ENCODE measurements at places on chromosomes 3 and 15.

DNA sequence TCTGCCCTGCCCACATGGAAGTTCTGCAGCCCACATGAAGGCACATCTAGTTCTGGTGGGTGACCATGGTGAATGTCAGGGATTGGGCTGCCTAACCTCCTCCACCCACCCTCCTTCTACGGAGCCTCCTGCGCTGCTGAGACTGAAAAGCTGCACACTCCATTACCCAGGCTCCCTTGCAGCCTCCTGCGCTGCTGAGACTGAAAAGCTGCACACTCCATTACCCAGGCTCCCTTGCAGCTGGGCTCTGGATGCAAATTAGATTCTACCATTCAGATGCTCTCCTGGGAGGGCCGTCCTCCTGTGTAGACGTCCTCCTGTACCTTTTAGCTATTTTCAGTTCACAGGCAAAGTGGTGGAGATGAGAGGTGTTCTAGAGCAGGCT is 32.1 kb downstream of the POMGNT2 start:
- DNase-seq = no peak

DNA sequence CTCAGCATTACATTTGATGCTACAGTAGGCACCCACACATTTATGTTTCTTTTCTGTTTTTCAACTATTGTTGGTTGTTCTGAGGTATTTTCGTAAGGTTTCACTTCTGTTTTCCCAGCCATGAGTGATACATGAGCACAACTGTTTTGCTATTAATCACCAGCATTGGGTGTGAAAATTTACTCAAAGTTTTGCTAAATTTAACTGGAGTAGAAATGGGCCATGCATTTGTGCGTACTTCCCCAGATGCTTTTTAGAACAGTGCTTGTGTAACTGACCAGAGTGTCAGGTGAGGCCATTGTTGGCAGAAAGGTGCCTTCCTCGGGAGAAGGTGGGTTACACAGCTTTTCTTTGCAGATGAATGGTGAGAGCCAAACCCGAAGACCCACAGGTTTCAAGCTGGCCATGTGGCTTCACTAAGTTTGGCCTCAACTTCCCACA is 70.4 kb downstream of the ST6GAL1 start:
- no peak for DNase-seq

- DNase-seq = no peak
Measured at GRCh38 chr3:171827385-171827784, 15.8 kb upstream of the TMEM212 start.

DNA sequence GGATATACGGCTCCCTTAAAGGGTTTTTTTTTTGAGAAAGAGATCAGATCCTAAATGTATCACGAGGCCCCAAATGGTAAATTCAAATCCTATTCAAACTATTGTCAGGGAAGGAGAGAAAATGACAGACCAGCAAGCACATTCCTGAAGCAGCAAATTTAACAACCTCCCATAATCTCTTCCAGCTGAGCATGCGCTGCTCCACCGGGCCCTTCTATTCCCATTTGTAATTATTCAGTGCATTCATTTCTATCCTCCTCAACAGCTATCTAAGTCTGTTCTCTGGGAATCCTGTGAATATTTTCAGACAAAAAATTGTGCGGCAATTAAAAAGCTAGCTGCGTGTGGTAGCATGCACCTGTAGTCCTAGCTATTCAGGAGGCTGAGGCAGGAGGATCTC is 43.2 kb downstream of the MAGI1 start:
- no peak for DNase-seq

GRCh38 chr3:170321321-170322034 is 36.0 kb upstream of the SKIL start:
- no peak for DNase-seq

GRCh38 chr15:47383102-47383501 is 334.2 kb upstream of the SEMA6D start:
- no peak for DNase-seq

DNA sequence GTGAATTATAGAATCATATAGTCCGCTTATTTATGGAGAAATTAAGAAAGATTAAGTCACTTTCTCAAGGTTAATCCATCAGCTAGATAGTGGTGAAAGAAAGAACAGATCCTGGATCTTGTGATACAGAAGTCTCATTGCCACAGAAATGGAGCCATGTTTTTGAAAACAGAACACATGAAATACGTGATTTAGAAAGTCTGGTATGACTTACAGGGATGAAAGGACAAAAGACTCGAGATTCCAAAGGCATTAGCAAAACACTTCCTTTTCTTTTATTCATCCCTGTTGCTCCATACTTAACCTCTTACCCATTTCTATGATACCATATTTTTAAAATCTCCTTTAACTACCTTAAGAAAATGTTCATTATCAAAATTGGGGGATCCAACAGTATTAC is 40.0 kb upstream of the TEX9 start:
- no peak for DNase-seq

DNA sequence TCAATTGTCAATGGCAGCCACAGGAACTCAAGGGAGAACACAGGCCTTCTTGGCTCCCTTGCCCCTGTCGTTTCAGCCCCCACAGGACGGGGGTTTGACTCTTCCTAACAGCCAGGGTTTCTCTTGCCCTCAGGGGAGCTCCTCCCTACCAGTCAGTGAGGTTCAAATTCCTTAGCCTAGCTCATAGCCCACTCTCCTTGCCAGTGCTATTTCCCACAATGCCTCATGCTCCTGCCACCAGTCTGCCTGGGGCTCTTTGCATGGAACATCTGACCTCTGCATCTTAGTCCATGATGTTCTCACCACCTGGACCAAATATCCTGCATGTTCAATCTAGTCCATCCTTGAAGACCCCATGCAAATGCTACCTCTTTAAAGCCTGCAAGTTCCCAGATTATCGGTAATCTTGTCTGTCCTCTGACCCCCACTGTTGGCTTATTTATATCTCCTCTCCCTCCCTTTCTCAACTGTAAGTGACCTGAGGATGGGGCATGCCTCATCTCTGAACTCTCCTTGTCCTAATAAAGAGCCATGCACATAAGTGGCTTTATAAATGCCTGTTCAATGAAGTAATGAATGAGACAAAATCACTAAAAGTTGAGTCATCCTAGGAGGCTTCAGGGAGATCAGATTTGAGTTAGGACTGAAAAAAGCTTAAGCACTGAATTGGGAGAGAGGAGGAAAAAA is 78.0 kb downstream of the MYO1E start:
- no peak for DNase-seq

GRCh38 chr3:107600780-107601179 is 78.0 kb downstream of the BBX start:
- DNase-seq = no peak

GRCh38 chr15:66291816-66292570 is 1.4 kb upstream of the DIS3L start:
- no peak for DNase-seq

- DNase-seq = no peak
Measured at GRCh38 chr3:162597226-162597625, 1100.6 kb downstream of the OTOL1 start.

- DNase-seq = no peak
Measured at GRCh38 chr15:95439922-95440376, 890.6 kb upstream of the NR2F2 start.

GRCh38 chr15:81908111-81908510 is 137.7 kb downstream of the MEX3B start:
- DNase-seq = no peak

GRCh38 chr15:100999369-100999768 is 80.2 kb downstream of the LRRK1 start:
- no peak for DNase-seq

GRCh38 chr15:93862791-93863190 is 368.6 kb upstream of the MCTP2 start:
- no peak for DNase-seq

DNA sequence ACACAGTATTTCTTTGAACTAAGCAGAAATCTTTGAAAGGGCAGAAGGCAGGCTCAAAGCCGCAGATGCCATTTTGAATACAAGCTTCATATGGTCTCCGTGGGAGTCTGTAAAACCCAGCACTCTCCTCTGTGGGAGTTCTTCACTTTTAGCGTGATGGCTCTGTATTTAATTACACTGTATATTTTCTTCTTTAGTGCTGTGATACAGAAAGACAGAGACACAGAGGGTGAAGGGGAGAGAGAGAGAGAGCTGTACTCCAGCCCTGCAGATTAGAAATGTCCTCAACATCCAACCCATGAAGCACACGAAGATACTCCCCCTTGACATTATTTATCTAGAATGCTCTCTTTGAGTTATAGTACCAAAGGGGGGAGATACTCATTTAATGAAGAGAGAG is 752.6 kb upstream of the NR2F2 start:
- DNase-seq = no peak

DNA sequence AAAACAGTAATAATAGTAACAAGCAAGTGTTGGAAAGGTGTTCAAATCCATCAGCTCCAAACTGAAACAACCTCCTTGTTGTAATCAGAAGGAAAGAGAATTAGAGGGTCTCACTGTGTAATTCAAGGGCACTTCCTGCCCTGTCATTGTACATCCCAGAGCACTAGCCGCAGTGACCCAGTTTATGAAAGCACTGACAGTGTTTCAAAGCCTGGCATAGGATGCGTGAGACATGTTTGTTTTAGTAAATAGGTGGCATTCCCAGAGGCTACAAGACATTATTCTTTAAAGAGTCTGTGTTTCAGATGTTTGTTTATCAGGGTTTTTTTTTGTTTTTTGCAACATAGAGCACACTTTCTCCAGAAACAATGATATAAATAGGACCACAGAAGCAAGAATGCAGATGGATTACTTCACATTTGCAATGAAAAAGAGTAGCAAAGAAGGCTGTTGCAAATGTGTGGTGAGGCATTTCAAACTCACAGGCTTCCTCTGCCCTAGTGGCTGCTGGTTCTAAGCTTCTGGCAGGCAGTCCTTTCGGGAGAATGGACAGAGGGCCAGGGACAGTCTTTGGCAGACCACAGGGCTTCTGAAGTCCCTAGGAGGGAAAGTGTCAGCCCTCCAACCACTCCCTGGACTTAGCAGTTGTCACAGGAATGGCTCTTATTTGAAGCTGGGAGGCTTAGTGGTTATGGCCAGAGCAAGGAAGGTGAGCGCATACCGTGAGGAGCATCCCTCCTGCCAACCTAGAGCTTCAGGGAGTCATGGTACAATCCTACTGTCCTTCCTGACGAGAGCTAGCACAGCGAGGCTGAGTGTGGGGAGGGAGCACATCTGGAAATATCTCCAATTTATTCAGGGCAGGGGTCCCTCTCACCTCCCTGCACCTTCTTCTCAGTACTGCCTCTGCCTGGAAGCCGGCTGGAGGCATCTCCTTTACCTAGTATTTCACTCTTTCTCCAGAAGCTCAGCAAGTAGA is 31.4 kb upstream of the TIPARP start:
- DNase-seq = no peak

DNA sequence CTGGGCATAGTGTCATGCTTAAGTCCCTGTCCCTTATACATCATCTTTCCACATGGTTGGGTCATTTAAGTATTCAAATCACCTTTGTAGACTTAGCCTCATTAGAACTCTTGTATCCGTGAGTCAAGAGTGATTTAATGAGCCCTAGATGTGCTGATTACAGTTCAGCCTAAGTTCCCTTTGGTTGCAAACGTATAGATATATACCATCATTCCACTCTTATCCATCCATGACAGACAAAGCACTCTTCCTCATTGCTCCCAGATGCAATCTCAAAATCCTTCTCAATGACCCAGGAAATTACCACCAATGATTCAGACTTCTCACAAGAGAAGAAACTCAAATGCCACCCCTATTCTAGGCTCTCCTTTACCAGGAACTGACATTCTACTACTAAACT is 50.2 kb upstream of the C3orf49 start:
- no peak for DNase-seq

- DNase-seq = no peak
Measured at GRCh38 chr3:41768363-41768762, 193.5 kb downstream of the ULK4 start.

- no peak for DNase-seq
Measured at GRCh38 chr15:39896846-39897245, 23.2 kb downstream of the GPR176 start.

- DNase-seq = no peak
Measured at GRCh38 chr3:183478501-183478900, 50.1 kb upstream of the MCF2L2 start.

DNA sequence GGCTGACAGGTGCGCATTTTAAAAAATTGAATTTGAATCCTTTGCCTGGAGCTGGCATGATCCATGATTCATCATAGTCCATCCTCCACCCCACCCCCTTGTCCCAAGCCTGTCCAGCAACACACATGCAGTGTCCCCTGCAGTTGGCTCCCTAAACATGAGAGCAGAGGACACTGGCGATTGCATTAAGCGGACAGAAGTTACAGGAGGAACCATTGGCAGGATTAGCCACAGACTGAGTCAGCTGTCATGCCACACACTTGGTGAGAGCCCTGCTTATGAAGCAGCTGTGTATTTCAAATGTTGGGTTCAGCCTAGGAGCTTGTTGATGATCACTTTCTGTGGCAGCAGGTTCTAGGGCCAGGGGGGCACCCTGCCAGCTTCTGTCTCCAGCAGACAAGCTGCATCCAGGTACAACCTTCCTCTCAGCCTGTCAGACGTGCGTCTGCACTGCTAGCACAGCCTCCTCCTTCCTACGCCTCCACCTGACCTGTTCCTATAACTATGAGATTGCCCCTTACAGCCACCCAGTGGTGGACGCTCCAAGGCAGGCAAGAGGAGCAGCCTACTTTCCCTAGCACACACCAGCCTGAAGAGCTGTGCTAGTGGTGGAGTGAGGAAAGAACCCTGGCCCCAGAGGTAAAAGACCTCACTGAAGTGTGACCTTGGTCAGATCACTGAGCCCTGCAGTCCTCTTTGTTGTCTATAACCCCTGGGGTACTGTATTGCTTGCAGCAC is 121.9 kb downstream of the SLCO3A1 start:
- no peak for DNase-seq

DNA sequence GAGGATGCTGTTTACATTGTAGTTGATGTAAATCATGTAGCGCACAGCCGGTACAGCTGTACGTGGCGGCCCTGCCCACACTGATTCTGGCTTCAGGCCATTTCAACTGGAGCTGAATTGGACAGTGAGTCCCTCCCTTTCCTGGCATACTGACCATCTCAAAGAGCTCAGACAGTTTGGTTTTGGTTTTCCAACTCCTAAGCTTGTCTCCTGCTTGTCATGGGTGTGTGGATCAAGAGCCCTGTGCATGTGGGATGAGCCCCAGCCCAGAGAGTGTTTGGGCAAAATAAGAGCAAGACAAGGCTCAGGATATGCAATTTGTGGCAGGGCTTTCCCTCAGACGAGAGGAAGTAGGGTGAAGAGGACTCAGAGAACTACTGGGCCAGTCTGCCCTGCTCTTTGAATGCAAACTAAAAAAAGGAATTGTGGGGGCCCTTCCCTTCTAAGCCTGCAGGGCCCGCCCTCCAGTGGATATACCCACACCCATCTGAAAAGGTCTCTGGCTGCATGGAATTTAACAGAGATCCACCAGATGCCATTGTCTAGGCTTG is 13.3 kb downstream of the ITGA11 start:
- DNase-seq = no peak
